Mesendoderm (in vitro differentiated cells): ENCODE measurements at places on chromosomes 13 and 19.

DNA sequence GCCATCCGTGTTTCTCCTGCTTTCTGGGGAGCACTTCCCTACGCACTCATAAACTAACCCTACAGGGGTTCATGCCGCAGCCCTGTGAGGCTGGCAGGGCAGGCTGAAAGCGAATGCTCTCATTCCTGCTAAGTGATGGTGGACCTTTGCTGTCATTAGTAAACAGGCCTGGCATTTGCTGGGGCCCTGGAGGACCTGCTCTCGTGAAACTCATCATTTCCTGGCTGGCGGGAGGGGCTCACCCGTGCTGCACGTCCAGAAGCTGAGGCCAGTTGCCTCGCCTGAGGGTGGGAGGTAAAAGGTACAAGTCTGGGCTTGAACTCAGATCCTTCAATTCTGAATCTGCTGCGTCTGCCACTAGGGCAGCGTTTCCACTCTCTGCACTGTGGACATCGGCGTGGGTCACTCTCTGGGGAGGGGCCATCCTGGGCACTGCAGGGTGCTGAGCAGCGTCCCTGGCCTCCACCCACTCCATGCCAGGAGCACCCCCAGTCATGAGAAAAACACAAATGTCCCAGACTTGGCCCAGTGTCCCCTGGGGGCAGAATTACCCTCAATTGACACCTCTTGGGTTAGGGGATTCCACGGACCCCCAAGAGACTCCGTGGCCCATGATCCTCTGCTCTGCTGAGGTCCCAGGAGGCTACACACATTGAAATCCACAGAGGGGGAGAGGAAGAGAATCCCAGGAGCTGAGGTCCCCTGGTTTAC is 7.0 kb downstream of the MOB3A start:
- DNase-seq, result no peak

GRCh38 chr13:98577836-98578285 is 954 bp upstream of the STK24 start:
- no peak for DNase-seq

GRCh38 chr13:42007844-42008243 is 40.6 kb upstream of the DGKH start:
- no peak for DNase-seq

- peak; percentile 82 for DNase-seq
These were observed 4.0 kb downstream of the EMP3 start for GRCh38 chr19:48329167-48329891.

DNA sequence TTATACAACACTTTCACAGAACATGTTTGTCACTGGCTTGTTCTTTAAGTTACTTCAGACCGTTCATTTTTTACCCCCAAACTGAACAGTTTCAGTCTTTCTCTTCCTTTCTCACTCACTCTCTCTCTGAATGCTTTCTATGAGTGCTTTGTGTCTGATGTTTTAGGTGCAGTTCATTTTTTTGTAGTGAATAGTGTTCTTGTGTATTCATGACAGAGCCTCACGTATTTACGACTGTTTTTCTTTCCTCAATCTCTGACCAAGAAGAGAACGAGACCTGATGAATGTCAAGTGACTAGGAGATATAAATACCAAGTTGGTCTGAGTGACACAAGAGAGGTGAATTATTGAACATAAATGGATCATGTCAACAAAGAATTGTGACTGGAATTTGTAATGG is 1525.0 kb upstream of the MIR17HG start:
- DNase-seq, result no peak

GRCh38 chr13:77042566-77043177 is 15.7 kb upstream of the FBXL3 start:
- no peak for DNase-seq

- no peak for DNase-seq
These were observed 451.7 kb downstream of the PCDH9 start for GRCh38 chr13:66778461-66778860.

DNA sequence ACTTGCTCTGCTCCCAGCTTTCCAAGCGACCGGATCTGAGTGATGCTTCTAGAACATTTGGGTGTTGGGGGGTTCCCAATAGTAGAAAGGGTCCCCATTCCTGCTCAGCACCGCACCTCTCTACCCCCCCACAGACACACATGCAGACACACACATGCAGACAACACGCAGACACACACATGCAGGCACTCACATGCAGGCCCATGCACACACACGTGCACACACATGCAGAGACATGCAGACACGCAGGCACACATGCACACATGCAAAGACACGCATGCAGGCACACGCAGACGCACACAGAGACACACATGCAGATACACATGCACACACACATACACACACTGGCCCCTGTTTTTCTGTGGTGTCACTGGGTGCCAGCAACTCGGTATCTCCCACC is 23.8 kb downstream of the ONECUT3 start:
- DNase-seq, result no peak

GRCh38 chr13:99800011-99800410 is 171.6 kb downstream of the ZIC5 start:
- peak; percentile 25 for DNase-seq

DNA sequence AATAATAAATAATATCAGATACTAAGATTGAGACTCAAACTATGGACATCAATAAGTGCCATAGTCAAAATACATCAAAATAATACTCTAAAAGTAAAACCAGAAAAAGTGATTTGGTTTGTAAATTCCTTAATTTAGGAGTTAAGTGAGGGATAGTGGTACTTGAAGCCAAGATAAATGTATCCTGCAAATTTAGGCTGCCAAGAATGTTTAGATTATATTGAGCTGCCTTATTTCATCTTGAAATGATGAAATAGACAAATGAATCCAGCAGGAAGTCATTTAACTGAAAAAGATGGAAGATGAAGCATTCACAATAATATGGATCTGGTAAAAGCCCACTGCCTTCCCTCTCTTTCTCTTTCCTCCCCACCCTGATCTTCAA is 112.3 kb downstream of the LRCH1 start:
- DNase-seq, result no peak

GRCh38 chr13:92355213-92355612 is 871.4 kb upstream of the GPC6 start:
- peak; percentile 74 for DNase-seq

GRCh38 chr19:2477732-2478191 is 1.8 kb downstream of the GADD45B start:
- DNase-seq, result no peak

- DNase-seq, result peak; percentile 92
These were observed 16.5 kb upstream of the B3GNT3 start for GRCh38 chr19:17778251-17778967.

- DNase-seq, result peak; percentile 19
These were observed 358 bp downstream of the C19orf33 start for GRCh38 chr19:38304352-38304865.

- DNase-seq, result no peak
These were observed 84.5 kb downstream of the LRRC63 start for GRCh38 chr13:46296115-46296822.

DNA sequence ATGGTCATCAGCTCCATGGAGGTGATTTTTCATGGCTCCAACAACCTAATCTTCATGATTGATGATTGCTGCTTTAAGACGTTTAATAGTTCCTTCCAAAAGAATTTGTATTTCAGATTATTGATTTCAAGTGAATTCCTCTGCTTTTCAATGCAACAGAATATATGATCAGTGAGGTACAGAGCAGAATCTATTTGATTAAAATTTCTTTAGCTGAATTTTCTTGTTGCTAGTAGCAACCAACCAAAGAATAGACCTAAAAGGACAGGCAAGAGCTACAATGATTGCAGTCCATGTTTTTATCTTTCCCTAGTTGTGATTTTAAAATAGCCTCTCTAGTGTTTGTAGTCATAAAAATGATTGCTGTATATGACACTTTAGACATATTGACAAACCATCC is 76.8 kb upstream of the SCEL start:
- no peak for DNase-seq

GRCh38 chr13:106522898-106523525 is 12.4 kb downstream of the EFNB2 start:
- no peak for DNase-seq

DNA sequence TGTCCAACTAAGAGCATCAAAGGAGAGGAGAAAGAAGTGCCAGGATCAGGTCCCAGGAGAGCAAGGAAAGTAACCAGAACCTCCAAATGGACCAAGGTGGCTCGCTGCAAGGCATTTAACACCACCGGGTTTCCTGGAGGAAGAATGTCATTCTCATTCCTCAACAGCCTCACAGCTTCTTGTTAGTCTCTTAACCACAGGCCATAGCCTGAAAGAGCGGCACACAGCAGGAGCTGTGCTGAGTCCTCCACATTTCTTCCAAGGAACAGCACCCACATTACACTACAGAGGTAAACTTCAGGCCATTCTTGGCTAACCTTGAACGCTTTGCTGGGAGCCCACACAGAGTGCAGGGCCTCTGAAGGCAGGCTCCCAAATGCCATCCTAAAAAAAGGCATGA is 23.6 kb downstream of the DOCK9 start:
- DNase-seq, result peak; percentile 83

GRCh38 chr13:82664183-82664582 is 1218.1 kb downstream of the SLITRK1 start:
- no peak for DNase-seq

DNA sequence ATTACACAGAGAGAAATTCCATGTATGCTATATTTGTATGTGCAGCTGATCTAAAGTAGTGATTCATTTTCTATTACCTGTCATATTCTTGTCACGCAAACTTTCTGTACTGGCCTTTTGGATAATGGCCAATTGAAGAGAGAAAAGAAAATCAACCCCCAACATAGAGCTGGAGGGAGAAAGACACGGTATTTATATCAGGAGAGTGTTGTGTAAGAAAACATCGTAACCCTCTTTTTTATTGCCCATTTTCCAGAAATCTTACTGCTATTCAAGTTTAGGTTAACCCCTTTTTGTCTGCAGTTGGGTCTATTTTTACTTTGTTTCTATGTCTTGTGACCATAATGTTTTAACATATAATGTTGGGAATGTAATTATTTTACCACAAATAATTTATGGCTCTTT is 27.9 kb downstream of the DGKH start:
- DNase-seq, result no peak

- peak; percentile 75 for DNase-seq
These were observed 736 bp downstream of the SMAD9 start for GRCh38 chr13:36919171-36919832.

- no peak for DNase-seq
These were observed 18.8 kb downstream of the ZC3H4 start for GRCh38 chr19:47094557-47095475.

DNA sequence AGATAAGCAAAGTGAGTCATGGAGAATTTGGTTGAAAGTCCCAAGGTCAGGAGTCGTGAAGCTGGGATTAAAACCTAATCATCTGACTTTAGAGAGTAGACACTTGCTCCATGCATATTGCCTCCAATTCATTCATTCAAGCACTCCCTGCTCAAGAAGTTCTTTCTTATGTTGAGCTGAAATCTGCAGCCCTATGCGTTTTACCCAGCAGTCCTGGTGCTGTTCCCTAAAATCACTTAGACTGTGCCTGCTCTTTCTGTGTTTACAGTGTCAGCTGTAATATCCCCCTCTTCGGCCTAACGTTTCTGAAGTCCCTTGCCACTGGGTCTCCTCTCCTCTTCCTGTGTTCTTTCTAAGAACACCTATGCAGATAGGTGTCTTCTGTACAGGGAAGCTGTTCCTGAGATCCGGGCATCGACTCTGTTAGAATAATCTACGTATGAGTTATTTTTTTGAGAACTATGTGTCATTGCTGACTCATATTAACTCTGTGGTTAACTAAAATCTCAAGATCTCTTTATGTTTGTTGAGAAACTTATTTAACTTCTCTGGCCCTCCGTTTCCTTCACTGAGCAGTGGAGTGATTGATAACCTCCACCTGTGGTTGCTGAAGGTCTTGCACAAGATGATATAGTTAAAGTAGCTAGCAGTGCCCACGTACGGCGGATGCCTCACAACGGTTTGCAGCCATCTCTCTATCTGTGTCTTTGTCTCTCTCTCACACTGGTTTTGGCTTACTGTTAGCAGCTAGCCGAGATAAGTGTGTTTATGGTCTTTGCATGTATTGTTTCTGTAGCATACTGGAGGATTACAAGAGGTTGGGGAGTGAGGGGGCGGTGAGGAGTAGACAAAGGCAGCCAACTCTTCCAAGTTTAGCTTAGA is 4.7 kb downstream of the ALOX5AP start:
- DNase-seq, result peak; percentile 83

- no peak for DNase-seq
These were observed 2.8 kb upstream of the TNFSF14 start for GRCh38 chr19:6672693-6673290.

DNA sequence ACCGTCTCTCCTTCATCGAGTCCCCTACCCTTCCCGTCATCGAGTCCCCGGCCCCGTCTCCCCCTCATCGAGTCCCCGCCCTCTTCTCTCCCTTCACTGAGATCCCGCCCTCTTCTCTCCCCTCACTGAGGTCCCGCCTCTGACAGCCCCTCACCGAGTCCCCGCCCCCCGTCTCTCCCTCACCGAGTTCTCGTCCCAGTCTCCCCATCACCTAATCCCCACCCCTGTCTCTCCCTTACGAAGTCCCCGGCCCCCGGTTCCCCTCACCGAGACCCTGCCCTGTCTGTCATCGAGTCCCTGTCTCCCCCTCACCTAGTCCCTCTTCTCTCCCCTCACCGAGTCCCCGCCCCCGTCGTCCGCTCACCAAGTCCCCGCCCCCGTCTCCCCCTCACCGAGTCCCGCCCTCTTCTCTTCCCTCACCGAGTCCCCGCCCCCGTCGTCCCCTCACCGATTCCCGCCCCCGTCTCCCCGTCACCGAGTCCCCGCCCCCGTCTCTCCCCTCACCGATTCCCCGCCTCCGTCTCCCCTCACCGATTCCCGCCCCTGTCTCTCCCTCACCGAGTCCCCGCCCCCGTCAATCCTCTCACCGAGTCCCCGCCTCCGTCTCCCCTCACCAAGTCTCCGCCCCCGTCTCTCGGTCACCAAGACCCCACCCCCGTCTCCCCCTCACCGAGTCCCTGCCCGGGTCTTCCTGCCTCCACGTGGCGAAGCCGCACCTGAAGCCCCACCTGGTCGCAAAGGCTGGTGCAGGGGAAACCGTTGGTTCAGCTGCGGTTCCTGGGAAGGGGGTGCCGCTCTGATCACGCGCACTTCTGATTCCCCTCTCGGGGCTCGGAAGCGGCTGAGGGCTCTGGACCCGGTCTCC is 23.9 kb upstream of the ZNF846 start:
- DNase-seq, result peak; percentile 98

GRCh38 chr13:39875111-39875987 is 219.9 kb downstream of the COG6 start:
- no peak for DNase-seq

- no peak for DNase-seq
These were observed 89.2 kb downstream of the RGCC start for GRCh38 chr13:41546372-41547190.

- peak; percentile 77 for DNase-seq
These were observed 167.1 kb downstream of the LMO7 start for GRCh38 chr13:75803164-75803611.
